ENCODE measurements at places on chromosomes 7 and 10.

- no peak for DNase-seq
Measured at GRCh38 chr7:29505931-29506330, 57.7 kb upstream of the PRR15 start.

DNA sequence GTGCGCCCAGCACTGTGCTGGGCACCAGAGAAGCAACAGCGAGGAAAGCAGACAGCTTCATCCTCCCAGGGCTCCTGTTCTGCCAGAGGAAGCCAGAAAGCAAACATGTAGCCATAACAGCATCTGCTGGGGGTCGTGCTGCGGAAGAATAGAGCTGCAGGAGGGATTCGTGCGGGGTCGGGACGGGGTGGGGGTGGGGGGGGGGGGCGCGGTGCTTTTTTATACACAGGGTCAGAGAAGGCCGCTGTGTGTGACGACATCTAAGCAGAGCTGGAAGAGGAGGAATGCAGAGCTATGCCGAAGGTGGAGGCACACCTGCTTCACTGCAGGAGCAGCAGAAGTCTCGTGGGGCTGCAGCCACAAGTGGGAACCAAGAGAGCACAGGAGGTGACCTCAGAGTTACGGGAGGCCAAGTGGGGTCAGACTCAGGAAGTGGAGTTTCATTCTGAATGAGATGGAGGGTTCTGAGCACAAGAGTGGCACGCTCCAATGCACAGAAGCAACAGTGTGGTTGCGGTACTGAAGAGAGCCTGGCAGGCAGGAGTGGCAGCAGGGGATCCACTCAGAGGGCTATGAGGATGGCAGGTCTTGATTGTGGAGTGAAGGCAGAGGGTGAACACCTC lies 11.1 kb downstream of the PKD1L1 start:
- no peak for DNase-seq

GRCh38 chr7:47074702-47075153 lies 507.2 kb downstream of the TNS3 start:
- no peak for DNase-seq

GRCh38 chr10:89981891-89982290 lies 280.5 kb downstream of the KIF20B start:
- DNase-seq, result no peak

- no peak for DNase-seq
Measured at GRCh38 chr10:29798921-29799690, 164.3 kb upstream of the SVIL start.

DNA sequence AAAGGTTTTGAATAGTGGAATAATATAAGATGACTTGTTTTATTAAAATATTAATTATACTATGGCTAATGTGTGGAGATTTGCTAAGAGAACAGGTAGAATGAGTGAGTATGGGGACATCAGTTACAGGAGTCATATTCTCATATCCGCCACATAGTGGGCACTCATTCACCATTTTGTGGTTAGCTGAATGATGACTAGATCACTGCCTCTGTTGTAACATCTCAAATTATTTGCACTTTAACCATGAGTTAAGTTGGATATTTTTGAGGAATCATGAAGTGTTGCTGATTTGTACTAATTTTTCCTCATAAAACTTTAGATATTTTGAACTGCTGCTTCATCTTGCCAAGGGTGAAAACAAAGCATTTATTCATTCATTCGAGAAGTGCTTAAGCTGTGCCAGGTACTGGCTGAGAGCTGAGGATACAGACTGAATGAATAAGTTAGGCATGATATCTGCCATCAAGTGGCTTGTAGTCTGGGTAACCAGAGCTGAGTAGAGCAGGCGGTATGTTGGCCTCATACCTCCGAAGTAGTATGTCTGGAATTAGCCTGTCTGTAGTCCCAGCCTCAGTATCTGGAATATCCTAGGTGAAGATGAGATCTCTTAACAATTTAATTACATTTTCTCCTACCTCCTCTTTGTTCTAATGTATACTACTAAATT lies 100.5 kb downstream of the ZEB1 start:
- DNase-seq, result no peak

DNA sequence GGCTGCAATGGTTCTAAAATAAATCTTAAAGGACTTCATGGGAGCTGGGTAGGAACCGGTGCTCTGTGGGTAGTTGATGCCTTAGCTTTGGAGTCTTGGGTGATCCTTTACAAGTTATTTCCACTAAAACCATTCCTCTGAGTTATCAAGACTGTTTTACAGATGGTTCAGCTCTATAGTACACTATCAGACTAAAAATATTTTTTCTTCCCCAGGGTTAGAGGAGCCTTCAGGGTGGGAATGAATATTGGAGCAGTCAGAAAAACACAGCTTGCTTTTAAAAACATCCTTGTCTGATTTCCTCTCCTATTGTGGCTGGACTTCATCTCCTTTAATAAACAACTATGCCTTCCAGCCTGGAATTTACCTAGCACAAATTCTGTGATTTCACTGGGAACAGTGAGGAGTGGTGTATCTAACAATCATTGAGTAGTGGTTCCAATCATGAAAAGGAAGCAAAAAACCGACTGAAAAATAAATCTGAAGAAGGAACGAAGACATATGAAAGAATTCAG lies 102.6 kb upstream of the AFAP1L2 start:
- no peak for DNase-seq

- DNase-seq, result no peak
Measured at GRCh38 chr10:7260412-7260900, 150.4 kb downstream of the SFMBT2 start.

DNA sequence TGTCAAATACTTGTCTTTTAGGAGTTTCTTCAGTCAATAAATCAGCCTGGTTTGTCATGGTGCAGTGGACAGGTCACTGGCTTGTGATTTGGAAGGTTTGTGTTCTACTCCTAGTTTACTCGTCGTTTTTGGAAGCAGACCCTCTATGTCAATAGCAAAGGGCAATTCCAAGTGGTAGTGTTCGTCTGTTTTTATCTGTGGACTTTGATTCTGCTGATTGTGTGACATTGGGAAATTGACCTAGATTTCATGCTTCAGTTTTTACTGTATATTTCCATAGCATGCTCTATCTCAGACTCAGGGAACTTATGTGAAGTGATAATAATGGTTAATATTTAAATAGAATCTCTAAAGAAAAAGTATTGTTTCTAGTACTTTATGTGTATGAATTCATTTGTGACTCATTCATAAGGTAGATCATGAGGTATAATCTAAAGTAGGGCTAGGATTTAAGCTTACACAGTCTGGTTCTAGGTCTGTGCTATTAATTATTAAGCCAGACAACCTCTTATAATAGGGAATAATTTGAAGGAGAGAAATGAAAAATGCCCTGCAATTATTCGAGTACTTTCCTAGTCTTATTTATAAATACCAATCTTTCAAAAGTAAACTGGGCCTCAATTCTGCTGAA lies 198.1 kb downstream of the REEP3 start:
- DNase-seq, result no peak

GRCh38 chr7:76089865-76090475 lies 42.1 kb downstream of the MDH2 start:
- DNase-seq, result no peak

- no peak for DNase-seq
Measured at GRCh38 chr7:14395860-14396259, 406.4 kb upstream of the ETV1 start.

DNA sequence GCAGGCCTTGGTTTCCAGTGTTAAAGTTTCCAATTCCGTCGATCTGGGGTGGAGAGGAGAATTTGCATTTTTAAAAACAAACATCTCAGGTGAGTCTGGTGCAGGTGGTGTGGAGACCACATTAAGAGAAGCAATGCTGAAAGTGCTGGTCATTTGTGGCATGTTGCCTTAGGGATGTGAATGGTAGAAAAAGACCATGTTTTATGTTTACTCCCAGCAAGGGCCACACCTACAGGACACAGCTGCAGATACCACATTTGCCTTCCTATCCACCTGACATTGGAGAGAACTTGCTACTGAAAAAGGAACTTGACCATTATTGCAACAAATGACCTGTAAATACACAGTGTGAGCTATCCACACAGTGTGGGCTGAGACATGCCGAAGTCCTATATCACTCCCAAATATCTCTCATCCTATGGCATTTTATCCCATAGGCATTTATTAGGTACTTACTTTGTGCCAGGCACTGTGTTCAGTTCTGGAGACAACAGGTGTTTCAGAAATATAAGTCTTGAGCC lies 183.1 kb downstream of the NRP1 start:
- no peak for DNase-seq

DNA sequence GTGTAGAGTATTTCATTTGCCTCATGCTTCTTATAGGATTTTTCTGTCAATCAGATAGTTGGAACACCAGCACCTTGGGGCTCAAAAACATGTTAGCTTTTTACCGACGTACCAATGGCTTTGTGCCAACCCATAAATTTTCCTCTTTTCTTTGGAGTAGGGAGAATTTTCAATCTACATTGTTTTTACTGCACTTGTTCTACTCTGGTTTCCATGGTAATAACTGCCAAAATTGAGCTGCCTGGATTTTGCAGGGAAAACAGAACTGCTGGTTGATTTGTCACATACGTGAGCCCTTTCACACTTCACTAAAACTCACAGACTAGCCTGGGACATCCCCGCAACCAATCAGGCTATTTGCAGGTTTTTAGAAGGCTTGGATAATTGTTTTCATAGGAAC lies 189.7 kb downstream of the ARHGAP21 start:
- no peak for DNase-seq

- DNase-seq, result no peak
Measured at GRCh38 chr10:112934193-112934592, 15.9 kb upstream of the TCF7L2 start.

DNA sequence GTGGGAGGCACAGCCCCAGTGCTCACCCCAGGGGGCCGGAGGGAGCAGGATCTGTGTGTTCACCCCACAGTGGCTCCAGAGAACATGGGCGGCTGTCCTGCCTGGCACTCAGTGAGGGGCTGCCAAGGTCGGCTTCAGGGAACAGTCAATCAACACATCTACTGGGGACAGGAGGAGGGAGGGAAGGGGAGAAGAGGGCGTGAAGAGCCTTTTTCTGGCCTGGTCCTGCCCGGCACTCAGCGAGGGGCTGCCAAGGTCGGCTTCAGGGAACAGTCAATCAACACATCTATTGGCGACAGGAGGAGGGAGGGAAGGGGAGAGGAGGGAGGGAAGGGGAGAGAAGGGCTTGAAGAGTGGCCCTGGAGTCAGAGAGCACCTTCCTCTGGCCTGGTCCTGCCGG lies 184.9 kb downstream of the ADARB2 start:
- DNase-seq, result no peak

GRCh38 chr10:63703113-63703670 lies 182.0 kb downstream of the REEP3 start:
- DNase-seq, result no peak

DNA sequence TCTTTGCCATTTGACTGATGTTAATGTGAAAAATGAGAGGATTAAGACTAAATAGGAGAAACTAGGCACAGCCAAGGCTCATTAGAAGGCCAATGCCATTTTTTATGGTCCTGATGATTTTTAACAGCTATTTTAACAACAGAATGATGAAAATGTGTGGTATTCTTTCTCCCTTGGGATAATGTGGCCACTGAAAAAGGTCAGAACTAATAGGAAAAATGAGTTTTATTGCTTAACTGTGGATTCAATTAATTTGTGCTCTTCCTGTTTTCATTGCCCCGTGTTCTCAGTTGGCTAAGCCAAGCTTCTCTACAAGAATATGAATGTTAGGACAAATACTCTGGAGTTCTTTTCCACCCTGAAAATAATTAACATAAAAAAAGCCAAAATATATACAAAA lies 56.6 kb downstream of the BMPER start:
- no peak for DNase-seq

GRCh38 chr7:142528608-142529408 lies 220.5 kb upstream of the PRSS1 start:
- DNase-seq, result no peak

DNA sequence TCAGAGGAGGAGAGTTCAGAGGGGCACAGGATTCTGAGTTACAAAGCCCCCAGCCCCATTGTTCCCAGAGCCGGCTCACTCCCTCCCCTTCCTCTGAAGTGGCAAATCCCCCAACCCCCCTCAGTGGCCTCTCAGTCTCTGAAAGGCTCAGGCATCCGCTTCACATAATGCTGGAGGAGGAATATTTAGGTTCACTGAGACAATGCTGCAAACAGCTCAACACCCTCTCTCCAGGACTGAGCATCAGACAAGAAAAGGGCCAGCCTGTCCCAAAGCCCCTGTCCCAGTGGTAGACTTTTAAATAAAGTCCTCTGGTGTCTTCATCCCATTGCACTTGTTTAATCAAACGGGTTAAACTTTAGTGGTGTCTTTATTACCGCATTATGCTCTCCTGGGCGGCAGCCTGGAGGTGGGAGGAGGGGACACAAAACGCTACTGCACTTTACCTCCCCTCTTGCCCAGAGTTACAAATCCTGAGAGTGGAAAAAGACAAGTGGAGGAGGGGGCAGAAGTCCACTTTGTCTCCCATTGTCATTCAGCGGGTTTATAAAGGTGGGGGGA lies 257.9 kb downstream of the FGFR2 start:
- DNase-seq, result no peak

- no peak for DNase-seq
Measured at GRCh38 chr10:101244321-101245050, 15.2 kb upstream of the LBX1 start.

GRCh38 chr10:48291190-48291589 lies 15.3 kb upstream of the MAPK8 start:
- no peak for DNase-seq

- no peak for DNase-seq
Measured at GRCh38 chr10:50063100-50063499, 4.7 kb upstream of the WASHC2A start.

GRCh38 chr7:139846297-139846696 lies 17.2 kb downstream of the TBXAS1 start:
- no peak for DNase-seq

- DNase-seq, result no peak
Measured at GRCh38 chr10:9596368-9596920, 1421.2 kb upstream of the CELF2 start.

GRCh38 chr7:125130173-125130572 lies 200.5 kb upstream of the POT1 start:
- DNase-seq, result no peak

GRCh38 chr7:139777133-139777891 lies 486 bp downstream of the HIPK2 start:
- DNase-seq, result peak; percentile 55

DNA sequence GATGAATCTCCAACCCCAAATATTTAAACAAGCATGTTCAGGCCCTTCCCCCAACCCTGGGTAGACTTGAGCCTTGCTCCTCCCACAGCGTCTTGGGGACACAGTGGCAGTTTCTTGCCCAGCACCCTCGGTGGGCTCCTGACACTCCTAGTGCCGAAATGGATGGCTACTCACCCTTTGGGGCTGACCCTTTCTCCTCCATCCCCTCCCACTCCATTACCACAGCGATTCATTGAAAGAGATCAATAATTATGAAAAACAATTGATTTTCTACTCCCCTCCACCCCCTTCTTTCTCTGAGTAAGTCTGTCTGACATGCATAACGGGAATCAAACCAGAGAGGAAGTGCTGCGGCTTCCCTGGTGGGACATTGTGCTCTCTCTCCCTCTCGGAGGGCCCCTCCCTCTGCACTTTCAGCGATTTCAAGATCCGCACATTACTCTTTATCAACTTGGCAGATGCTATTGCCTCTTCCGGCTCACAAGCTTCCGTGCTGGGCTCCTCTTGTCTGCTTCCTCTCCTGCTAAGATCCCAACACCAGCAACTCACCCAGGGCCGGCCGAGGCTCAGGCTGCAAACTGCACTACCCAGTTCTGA lies 79.0 kb upstream of the PLXNA4 start:
- peak; percentile 19 for DNase-seq

- no peak for DNase-seq
Measured at GRCh38 chr7:101156866-101157589, 2.8 kb downstream of the AP1S1 start.

GRCh38 chr10:33291053-33291592 lies 43.3 kb downstream of the NRP1 start:
- DNase-seq, result no peak

- DNase-seq, result no peak
Measured at GRCh38 chr7:137142376-137142775, 201.2 kb downstream of the PTN start.
